Stimulated activated CD4-positive, alpha-beta T cell treated with anti-CD3 and anti-CD28 coated beads, Interleukin-1b, Interleukin-23, amount 100 ng/mL, for 4 hours (primary cell): ENCODE measurements at places on chromosomes 2 and 18.

DNA sequence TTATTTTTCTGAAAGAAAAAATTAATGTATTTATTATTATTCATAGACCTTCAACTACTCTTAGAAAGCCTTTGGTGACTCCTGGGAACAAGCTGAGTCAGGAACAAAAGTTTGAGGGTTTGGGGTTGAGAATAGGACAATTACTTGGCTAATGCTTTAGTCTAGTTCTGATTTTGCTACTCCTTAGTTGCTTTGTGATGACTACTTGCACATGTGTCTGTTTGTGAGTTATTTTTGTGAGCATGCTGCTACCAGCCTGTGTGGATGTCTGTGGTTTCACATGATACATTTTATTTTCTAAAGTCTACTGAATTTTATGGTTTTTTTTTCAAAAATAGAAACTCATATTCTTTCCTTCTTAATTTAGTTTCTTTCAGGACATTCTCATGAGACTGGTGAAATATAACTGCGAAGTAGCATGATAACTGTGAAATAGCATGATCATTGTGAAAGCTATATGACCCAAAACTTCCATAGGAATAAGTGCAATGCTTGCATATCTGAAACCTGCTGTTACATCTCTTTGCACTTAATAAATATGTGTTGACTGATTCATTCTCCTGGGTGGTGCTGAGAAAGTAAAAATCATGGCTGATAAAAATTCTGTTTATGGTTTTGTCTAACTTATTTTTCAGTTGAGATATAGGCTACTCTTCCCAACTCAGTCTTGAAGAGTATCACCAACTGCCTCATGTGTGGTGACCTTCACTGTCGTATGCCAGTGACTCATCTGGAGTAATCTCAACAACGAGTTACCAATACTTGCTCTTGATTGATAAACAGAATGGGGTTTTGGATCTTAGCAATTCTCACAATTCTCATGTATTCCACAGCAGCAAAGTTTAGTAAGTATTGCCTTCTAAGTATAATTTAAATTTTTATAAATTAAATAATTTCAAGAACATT lies 17.9 kb upstream of the IL18R1 start:
- DNase-seq: no peak

GRCh38 chr18:65298422-65298821 lies 452.4 kb upstream of the CDH7 start:
- no peak for DNase-seq

DNA sequence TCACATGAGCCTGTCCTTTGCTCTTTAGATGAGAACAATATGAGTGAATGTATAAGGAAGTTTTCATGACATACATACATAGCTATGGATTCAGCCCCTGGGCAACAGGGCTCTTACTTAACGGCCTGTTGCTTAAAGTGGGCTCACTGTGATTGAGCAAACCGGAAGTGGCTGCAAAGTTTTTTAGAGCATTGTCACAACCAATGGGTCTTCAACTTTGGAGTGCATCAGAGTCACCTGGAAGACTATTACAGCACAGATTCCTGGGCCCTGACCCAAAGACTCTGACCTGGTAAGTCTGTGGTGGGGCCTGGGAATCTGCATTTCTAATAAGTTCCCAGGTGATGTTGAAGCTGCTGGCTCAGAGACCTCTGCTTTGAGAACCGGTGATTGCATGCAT lies 106.3 kb upstream of the SEC11C start:
- no peak for DNase-seq

- DNase-seq: no peak
These were observed 482.2 kb downstream of the SPAG16 start for GRCh38 chr2:213766465-213766901.

DNA sequence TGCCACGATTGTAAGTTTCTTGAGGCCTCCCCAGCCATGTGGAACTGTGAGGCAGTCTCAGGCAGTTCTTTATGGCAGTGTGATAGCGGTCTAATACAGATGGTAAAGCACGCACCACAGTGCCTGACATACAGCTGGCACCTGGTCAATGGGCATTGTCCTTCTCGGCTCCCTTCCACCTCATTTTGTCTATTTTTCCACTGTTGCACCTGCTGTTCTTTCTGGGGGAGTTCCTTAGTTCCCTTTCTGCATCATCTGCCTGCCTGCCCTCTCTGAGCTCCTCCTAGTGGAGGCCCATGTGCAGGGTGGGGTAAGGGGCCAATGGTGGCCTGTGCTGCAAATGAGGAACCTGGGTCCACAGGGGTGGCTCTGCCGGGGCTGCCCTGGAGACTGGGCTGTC lies 157.6 kb downstream of the LPIN1 start:
- no peak for DNase-seq

DNA sequence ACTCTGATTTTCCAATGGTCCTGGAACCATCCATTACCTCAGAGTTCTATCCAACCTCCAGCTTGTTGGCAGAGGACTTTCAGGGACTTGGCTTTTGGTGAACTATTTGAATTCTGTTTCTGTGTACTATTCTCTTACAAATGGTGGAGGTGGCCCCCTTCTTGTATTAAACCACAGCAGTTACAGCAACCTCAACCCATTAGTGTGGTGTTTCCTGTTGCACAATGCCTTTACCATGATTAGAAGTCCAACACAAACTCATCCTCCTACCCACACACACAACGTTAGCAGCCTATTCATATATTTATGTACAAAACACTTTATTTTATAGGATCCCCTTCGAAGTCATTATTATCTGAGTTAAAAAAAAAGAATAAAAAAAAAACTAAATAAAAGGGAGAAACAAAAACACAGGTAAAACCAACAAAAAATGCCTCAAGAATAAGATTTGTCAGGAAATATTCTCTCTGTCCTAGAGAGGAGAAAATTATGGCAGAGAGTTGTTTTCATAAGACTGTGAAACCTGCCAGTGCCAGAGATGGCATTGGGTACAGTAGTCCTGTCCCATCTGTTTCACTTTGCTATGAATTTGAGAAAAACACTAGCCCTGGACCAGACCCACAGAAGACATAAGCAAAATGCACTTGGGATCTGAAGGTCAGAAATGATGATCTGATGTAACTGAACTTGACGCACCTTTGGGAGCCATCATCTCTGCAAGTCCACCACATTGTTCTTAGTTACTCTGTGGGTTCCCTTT lies 1896.0 kb upstream of the PIK3C3 start:
- no peak for DNase-seq

GRCh38 chr2:11692966-11693521 lies 23.0 kb upstream of the NTSR2 start:
- DNase-seq: peak; percentile 29

GRCh38 chr2:160392201-160392600 lies 101.4 kb downstream of the RBMS1 start:
- DNase-seq: no peak

- no peak for DNase-seq
These were observed 38.9 kb downstream of the ID2 start for GRCh38 chr2:8720741-8721140.

GRCh38 chr2:68423966-68424650 lies 43.0 kb downstream of the FBXO48 start:
- DNase-seq: no peak

- DNase-seq: no peak
These were observed 37.5 kb upstream of the SP3 start for GRCh38 chr2:174002679-174003078.

- no peak for DNase-seq
These were observed 3.5 kb downstream of the COPS9 start for GRCh38 chr2:240132651-240132980.
